Urinary bladder (tissue), 4 donors: ENCODE measurements at places on chromosomes 11 and 22. TPM values are rescaled to one million over a fixed set of nuclear protein-coding genes. Genes with fewer than 3 reads are reported as not detected.

The OR4A16 gene
- total RNA-seq = not detected

The GGT1 gene
- total RNA-seq = 4.1 TPM

GRCh38 chr22:19756288-19757128 lies 4.1 kb upstream of the TBX1 start:
- no peak for DNase-seq

GRCh38 chr11:212150-213100 lies 4.9 kb downstream of the RIC8A start:
- DNase-seq = no peak

DNA sequence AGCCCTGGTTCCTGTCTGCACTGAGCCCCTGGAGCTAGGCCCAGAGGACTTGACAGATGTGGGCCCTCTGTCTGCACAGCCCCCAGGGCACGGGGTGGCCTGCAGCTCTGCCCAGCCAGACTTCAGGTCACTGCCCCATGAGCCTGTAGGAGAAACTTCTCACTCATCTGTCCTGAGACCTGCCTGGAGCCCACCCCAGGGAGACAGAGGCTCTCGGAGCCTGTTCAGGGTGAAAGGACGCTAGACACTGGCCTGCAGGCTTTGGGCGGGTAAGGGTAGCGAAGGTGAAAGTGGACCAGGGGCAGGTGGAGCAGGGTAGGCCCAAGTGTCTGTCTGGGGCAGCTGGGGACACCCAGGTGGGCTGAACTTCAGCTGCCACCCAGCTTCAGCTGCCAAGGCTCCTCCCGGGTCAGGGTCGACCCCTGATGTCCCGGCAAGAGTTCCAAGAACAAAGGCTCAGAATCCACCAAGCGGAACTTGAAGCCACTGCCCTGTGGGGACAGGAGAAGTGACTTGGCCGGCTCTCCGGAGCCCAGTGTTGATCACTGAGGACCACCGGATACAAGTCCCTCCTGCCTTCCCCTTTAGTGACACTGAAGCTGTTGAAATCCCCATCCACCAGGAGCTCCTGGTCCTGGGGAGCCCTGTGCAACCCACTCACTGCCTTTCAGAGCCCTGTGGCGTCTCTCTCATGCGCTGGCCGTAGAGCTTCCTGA lies 90.3 kb downstream of the KCNQ1 start:
- DNase-seq = no peak

DNA sequence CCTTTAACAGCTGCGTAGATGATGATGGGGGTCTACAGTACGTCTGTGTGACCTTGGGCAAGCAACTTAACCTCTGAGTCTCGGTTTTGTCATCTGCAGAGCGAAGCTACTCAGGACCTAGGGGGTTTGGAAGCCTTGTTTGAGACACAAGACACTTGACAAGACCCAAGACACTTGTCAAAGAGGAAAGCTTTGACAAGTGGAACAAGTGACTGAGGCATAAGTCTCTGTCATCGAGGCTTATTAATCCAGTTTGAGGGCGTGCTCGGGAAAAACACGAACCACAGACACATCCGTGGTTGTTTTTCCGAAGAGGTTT lies 732 bp upstream of the PC start:
- DNase-seq = no peak

DNA sequence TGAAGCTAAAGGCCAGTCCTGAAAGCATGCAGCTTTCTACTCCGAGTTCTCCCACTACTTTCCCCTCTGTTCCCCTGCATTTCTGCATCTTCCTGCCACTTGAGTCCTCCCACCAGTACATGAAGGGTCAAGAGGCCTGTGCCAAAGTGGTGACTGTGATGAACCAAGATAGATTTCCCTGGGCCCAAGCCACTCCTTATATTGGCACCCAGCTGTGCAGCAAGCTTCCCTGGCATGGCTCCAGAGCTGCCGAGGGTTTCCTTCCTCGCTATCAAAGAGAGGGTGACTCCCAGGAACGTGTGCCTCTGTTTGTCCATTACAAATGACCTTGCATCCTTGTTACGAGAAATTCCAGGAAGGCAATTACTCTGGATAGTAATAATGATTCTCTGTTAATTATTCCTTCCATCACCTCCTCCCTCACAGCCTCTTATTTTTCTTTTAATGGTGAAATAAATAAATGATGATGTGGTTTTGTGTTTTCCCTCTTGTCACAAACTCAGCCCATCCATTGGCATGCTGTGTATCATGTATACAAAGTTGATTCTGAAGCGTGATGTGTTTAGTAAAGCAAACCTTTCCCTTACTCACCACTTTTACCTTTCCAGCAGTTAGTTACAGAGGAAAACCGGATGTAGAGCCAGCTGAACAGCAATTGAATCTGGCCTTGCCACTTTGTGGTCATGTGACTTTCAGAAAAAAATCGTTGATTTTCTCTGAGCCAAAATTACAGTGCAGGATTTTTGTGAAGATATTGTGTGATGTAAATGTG lies 8.3 kb downstream of the SRSF8 start:
- DNase-seq = no peak

GRCh38 chr11:65279741-65280440 lies 18.1 kb downstream of the POLA2 start:
- DNase-seq = no peak

DNA sequence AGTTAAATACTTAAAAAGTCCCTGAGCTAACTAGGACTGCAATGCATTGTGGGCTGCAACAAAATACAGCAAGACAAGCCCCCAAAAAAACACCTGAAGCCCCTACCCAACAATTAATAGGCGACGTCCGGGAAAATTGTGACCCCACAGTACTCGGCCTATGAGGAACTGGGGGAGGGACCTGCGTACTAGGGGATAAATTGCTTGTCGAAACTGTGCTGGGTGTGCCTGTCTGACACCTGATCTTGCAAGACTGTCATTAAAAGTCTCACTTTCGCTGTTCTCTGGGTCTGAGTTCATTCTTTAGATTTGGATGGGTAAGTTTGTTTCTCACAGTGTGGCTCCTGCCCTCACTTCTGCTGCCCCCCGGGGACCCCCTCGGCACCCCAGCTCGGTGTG lies 15.2 kb downstream of the TANGO2 start:
- DNase-seq = no peak

DNA sequence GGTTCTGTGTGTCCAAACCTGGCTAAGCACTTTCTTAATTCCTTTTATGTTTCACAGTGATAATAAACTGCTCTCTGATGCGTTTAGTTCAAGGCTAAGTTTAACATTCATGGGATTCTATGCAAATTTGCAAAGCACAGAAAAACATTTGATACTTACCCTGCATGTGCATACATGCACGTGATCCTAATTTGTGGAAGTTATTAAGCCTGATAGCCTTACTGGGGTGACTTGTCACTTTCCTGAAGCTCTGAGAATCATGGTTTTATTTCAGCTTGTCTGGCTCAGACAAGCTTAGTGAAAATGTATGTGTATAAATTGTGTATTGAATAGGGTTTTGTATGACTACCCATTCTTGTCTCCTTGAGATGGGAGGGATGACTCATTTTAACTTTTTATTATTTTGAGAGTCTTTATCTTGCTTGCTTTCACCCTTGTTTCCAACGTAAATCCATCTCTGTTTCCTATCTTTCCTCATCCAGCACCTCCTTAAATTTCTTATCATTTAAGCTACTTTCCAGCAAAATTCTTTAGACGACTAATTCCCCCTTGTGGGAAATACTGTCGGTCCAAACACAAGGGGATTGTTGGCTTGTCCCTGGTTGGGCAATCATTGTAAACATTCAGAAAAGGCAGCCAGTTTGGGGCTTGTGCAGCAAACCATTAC lies 167.1 kb downstream of the C11orf91 start:
- no peak for DNase-seq

DNA sequence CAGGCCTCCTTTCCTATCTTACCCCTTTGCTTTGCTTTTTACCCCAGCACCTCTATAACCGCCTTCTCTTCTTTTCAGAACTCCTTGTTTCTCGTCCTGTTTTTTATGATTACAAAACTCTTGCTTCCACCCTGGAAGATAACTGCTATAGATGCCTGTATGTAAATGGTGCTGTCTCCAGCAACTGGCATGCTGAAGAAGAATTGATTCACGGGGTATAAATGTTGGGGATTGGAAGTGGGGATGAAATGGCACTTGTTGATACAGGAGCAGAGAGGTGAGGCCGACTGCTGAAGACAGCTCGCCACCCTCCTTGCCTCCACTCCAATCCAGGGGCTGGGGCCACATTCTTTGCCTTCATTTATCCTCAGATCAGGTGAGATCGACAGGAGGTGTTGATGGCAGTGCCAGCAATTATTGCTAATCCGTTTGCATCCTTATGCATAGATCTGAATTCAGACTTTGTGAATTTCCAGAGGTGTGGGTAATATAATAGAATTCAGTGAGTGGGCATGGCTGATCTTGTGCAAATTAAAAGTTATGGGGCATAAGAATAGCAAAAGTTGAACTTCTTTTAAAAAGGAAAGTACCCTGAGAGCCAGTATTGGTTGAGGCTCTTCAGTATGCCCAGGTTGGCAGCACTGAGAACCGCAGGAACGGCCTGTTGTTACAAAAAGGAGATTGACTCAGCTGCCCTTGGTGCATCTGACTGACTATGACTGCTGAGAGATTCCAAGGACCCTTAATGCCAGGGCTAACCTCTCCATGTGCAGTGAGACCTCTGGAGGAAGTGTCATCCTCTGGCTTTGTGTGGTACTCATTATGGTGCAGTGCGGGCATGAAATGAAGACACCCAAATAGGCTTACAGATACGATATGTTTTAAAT lies 5.3 kb downstream of the NEAT1 start:
- no peak for DNase-seq

DNA sequence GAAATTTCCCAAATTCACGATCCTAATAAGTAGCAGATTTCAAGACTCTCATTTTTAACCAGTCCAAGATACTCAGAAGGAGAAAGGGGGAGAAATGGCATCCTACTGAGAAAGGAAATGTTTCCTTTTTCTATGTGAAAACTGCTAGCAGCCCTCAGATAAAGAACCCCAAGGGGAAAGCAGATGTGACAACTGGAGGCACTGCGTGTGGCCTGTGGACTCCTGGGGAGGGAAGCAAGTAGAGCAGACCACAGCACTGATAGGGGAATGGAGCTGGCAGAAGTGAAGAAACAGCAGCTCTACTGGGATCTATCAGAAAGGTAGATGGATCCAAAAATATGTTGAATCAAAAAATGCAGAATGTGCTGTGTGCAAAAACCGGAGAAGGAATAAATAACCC lies 239.7 kb upstream of the API5 start:
- DNase-seq = no peak

DNA sequence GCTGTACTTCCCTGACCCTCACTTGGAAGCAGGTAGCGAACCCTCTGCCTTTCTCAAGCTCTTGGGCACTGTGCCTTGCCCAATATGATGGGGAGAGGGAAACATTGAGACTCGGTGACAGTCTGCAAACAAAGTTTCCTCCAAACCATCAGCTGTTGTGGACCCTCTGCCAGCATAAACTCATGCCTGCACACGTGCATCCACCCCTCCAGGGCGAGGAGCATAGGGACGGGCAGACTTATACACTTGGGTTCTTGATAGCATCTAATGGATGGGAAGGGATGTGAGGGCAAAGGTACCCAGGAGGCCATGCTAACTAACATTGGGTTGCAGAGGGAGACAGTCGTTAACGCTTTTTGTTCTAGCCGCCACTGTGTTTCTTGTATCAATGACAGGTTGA lies 8.2 kb upstream of the MAPK8IP1 start:
- DNase-seq = no peak

DNA sequence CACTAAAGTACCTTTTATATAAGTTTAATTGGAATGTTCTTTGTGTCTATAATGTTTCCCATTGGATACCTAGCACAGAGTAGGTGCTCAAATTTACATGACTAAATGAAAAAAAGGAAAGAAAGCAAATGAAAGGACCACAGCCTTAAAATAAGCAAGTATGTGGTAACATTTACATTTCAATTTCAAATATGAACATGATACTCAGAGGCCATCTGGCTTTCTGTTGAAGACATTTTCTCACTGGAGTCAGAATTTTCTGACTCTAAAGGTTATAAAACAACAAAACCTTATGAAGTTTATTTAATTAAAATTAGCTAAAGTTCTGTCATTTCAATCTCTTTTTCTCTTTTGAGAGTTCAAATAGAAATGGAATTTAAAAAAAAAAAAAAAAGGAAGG lies 904 bp upstream of the ANGPTL5 start:
- no peak for DNase-seq
